ENCODE measurements at places on chromosomes 13 and 19. TPM values are rescaled to one million over a fixed set of nuclear protein-coding genes. Genes with fewer than 3 reads are reported as not detected.

PRR20E gene
- not detected for total RNA-seq

DNA sequence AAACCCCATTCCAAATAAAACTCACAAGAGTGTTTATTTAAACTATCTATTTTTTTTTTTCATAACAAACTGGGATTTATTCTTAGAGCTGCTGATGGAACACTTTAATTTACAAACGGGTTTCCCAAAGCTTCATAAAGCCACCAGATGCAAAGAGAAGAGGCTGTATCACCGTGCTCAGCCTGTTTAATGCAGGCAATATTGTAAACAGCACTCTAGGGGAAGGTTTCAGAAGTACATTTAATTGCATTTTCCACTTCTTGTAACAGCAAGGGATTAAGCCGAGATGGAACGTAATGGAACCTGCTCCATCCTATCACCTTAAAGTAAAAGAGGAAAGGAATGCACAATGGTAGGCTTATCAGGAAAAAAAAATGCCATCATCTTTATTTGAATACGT, 550.6 kb upstream of the ARGLU1 start:
- no peak for DNase-seq

PLIN3 gene
- total RNA-seq, result 35.7 TPM

- DNase-seq, result no peak
Observed at GRCh38 chr13:42211704-42212464, 60.1 kb upstream of the AKAP11 start.

ZNF296 gene
- 5.1 TPM for total RNA-seq

DNA sequence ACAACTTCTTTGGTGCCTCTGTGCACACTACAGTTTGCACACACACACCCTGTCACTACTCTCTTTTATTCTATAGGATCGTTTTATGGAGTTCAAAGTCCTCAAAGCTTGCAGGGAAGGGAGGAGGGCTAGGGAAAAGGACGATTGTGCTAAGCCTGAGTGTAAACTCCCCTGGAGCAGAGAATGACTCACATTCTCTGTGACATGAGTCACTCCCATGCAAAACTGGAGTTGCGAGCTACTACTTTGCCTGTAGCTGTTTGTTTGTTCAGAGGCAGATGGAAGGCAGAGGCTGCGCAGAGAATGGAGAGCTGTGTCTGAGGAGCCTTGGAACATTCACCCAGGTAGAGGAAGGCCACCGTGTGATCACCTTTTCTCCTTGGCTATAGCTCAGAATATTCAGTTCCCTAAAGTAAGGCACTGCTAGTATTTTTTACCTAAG, 80.5 kb upstream of the MBNL2 start:
- DNase-seq, result peak; percentile 74

- DNase-seq, result no peak
Observed at GRCh38 chr13:59442944-59443486, 720.7 kb downstream of the DIAPH3 start.

Data from ureter (tissue), 1 donor.